ENCODE measurements at places on chromosomes 7 and 10.

DNA sequence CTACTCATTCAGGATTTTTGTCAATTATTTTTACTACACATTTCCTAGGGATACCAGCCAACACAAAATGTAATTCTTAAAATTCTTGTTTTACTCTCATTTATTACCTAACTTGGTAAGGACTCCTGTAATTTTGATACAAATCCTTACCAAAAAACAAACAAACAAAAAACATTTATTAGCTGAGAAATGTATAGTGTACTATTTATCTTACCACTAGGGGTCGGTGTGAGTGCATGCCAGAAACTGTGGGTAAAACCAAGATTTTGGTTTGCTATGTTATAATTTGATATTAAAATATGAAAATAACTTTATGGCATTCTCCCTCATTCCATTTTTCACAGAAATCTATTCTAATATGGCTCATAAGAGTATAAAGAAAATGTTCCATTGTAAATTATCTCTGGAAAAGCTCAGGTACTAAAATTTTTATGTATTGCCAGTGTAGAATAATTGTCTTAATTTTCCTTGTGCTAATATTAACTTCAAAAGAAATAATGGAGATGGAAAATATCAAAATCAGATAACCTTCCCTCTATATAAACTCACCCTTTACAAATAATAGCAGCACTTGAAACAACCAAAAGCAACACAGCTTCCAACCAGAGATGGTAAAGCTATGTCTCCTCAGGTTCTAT is 290.8 kb upstream of the PCDH15 start:
- no peaks in the 10 kb centered on the region for H3K27me3 ChIP-seq
- no peak overlapping the region for H3K4me3 ChIP-seq
- no peak for DNase-seq
- no peaks in the 10 kb centered on the region for H3K4me1 ChIP-seq
- H3K27ac ChIP-seq, result no peak overlapping the region
- no peaks in the 10 kb centered on the region for H3K36me3 ChIP-seq

DNA sequence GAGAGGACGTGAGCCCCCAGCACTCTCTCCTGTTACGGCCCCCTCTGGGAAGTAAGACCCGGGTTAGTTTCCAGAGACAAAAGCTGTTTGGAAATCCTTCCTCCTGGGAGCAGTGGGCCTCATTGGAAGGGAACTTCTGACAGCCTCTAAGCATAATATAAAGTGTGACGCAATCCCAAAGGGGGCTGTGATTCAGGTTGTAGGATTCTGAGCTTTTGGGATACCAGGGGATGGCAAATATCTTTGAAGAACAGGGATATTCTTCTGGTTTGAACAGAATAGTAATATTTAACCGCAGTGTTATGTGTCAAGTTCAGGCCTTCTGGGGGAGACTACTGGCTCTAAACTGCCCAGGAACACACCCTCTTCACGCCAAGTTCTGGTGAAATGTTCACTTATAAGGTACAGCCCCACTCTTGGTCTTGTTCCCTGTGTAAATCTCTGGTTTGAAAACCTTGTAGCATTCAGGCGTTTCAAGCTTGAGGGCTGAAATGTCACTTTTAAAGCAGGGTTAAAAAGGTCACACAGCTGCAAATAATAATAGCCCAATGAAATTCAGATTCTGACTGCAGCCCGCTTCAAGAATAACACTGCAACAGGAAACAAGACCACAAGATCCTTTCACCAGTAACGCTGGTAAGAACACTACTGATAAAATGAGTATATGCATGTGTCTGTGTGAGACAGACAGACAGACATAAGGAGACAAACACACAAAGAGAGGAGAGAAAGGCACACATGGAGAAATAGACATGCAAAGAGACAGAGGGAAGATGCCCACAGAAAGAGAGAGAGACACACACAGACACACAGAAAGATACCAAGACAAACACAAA is 69.0 kb downstream of the CREB5 start:
- no peak overlapping the region for H3K27ac ChIP-seq
- peaks cover 2% of the 10 kb centered on the region for H3K27me3 ChIP-seq
- DNase-seq, result no peak
- no peaks in the 10 kb centered on the region for H3K4me1 ChIP-seq
- H3K36me3 ChIP-seq, result no peaks in the 10 kb centered on the region
- H3K4me3 ChIP-seq, result no peak overlapping the region

DNA sequence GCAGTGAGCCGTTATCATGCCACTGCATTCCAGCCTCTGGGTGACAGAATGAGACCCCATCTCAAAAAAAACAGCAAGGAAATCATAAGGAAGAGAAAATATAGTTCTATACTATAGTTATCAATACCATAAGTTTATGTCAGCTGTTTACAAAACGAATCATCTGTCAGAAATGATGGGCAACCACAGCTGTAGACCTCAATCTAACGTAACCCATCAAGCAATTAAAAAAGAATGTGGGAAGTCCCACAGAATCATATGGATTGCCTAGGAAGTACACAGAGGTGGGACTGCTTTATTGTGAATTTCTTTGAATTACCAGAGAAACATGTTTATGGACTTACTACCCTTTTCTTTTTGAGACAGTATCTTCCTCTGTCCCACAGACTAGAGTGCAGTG is 6.9 kb downstream of the NRBF2 start:
- H3K4me1 ChIP-seq, result peaks cover 45% of the 10 kb centered on the region
- DNase-seq, result no peak
- no peak overlapping the region for H3K27ac ChIP-seq
- H3K4me3 ChIP-seq, result no peak overlapping the region
- H3K36me3 ChIP-seq, result peaks cover 29% of the 10 kb centered on the region

DNA sequence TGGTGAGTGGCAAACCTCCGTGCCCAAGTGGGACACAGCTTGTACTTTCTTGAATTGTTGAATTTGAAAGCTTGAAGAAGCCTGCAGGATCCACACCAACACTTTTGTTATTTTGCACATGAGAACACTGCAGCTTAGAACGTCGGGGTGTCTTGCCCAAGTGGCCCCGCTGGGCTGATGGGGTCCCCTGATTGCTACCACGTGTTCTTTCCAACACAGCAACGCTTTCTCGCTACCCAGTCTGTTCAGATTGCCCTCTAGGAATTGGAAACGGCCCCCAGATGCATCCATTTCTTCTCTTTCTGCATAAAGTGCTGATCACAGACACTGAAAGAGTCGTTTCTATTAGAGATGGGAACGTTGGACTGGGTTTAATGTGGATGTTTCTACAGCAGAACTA is 268.5 kb downstream of the ADARB2 start:
- H3K27me3 ChIP-seq, result no peaks in the 10 kb centered on the region
- H3K4me3 ChIP-seq, result no peak overlapping the region
- H3K4me1 ChIP-seq, result no peaks in the 10 kb centered on the region
- no peaks in the 10 kb centered on the region for H3K36me3 ChIP-seq
- DNase-seq, result no peak

GRCh38 chr7:156327916-156328315 is 312.7 kb upstream of the RNF32 start:
- H3K27ac ChIP-seq, result no peak overlapping the region
- H3K4me3 ChIP-seq, result no peak overlapping the region
- H3K36me3 ChIP-seq, result no peaks in the 10 kb centered on the region
- no peaks in the 10 kb centered on the region for H3K4me1 ChIP-seq
- no peak for DNase-seq

- peaks cover 4% of the 10 kb centered on the region for H3K4me1 ChIP-seq
- DNase-seq, result no peak
- H3K27me3 ChIP-seq, result peaks cover 34% of the 10 kb centered on the region
- no peak overlapping the region for H3K4me3 ChIP-seq
- no peak overlapping the region for H3K27ac ChIP-seq
Measured at GRCh38 chr10:125161707-125162119, 1.4 kb upstream of the CTBP2 start.

- no peaks in the 10 kb centered on the region for H3K4me1 ChIP-seq
- no peak for DNase-seq
- H3K27ac ChIP-seq, result no peak overlapping the region
- no peak overlapping the region for H3K4me3 ChIP-seq
- H3K36me3 ChIP-seq, result no peaks in the 10 kb centered on the region
Measured at GRCh38 chr10:34145715-34146114, 669.4 kb downstream of the PARD3 start.

DNA sequence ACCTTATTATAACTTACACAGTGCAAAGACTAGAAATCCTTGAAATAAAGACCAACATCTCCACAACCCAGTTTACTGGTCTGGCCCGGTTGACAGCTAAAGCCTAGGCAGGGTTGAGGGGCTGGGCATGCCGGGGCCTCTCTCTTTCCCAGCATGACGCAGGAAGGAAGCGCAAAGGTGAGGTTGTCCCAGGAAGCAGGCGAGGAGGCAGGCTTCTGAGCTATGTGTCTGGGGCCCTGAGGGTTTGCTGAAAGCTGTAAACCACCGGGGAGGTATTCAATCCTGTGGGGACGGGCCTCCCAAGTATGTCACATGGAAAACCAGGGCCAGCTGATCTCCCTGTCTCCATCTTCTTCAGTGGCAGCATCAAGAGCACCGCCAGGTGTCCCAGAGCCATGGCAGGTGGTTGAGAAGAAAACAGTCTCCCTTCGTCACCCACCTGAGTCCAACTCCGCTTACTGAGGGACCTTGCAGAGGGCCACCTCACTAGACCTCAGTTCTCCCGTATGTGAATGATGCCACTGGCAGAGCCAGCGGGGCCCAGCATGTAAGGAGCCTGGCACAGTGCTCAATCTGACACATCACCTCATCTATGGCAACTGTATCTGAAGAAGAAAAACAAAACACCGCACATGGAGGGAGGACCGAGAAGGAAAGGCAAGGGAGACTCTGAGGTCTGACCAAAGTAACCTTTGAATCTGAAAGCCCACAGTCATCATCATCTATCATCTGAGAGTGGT is 49.5 kb downstream of the FAM53B start:
- no peaks in the 10 kb centered on the region for H3K27me3 ChIP-seq
- H3K27ac ChIP-seq, result peak overlapping the region; percentile 96
- peaks cover 64% of the 10 kb centered on the region for H3K36me3 ChIP-seq
- peaks cover 87% of the 10 kb centered on the region for H3K4me1 ChIP-seq

DNA sequence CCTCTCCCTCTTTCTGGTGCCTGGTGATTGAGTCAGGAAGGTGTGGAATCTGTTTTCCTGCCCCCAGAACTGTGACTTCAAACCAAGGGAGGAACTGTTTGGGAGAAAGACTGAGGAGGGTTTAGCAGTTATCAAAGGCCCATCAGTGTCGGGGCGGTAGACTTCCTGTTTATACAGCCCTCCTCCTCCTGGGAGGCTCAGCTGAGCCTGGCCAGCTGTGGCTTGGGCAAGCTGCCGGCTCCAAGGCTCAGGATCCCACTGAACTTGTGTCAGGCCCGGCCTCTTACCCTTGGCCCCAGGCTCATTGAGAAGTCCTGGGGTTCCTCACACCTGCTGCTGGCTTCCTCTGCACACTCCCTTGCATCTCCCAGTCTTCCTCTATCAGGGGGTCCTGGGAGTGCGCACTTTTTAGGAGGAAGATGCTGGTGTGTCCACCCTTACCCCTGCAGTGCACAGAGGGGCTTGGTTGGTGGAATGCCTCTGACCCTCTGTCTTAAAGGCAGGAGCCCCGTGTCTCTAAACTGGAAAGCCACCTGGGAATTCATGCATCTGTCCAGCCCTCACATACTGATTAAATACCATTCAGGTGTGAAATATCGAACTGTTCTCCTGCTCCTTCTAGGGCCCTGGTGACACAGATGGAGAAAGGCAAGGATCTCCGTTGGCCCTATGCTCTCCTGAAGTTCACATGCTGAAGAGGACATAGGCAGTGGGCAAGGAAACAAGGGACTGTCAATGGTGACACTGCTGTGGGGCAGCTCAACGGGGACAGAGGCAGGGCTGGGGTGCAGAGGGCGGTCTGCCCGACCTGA is 32.4 kb downstream of the CXCL12 start:
- H3K36me3 ChIP-seq, result no peaks in the 10 kb centered on the region
- no peaks in the 10 kb centered on the region for H3K27me3 ChIP-seq
- no peak overlapping the region for H3K27ac ChIP-seq

DNA sequence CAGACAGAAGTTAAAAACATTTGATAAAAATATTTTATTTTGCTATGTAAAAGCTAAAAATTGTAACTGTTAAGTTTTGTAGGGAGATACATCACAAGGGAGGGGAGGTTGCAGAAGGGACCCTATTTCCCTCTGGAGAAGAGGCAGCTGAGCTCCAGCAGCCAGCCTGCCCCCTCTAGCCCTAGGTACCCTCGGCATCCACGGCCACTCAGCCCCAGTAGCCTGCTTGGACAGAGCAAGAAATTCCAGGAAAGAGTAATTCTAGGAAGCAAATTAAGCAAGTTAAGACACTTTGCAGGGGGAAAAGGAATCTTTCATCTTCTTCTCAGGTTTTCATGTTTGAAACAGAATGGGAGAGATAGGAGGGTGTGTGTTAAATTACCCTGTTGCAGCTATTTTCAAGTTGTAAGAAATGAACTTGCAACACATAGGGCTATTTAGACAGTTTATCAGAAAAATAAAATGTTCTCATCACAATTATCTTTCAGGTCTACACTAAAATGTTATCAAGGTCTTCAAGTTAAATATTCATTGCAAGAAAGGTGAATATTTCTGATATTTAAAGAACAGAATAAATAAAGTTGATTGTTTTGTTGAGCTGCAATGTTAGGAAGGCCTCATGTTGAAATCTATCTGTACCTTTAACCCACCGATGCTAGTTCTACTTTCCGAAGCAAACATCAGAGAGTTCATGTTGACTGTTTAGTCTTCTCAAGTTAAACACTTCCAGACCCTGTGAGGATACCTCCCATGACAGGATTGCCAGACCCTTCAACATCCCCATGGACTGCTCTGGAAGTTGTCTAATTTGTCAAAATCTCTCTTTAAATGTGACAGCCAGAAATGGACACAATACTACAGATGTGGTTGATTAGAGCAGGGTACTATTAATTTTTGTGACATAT is 5.5 kb downstream of the SGCE start:
- peaks cover 9% of the 10 kb centered on the region for H3K4me1 ChIP-seq
- no peak for DNase-seq
- H3K27me3 ChIP-seq, result peaks cover 52% of the 10 kb centered on the region
- H3K27ac ChIP-seq, result no peak overlapping the region

DNA sequence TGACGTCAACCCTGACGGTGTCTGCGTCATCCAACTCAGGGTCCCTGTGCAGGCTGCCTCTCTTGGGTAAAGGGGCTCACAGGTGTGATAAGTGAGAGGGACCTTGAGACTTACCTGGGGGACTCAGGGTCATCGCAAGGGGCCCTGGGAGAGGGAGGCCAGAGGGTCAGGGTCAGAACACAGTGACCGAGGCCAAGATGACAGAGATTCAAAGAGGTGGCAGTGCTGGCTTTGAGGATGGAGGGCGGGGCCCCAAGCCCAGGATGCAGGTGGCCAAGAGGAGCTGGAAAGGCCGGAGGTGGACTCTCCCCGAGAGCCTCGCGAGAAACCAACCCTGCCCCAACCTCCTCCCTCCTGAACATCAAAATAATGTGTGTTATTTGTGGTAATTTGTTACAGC is 165.2 kb upstream of the PPP2R2D start:
- no peaks in the 10 kb centered on the region for H3K27me3 ChIP-seq
- H3K27ac ChIP-seq, result no peak overlapping the region
- no peaks in the 10 kb centered on the region for H3K36me3 ChIP-seq
- no peak for DNase-seq
- H3K4me1 ChIP-seq, result no peaks in the 10 kb centered on the region

All from activated CD4-positive, alpha-beta memory T cell treated with anti-CD3 and anti-CD28 coated beads, Interleukin-2, amount 10 ng/mL, durations not matched to agents 7 days and 5 days (primary cell).